ENCODE measurements at places on chromosomes 5 and 9.

DNA sequence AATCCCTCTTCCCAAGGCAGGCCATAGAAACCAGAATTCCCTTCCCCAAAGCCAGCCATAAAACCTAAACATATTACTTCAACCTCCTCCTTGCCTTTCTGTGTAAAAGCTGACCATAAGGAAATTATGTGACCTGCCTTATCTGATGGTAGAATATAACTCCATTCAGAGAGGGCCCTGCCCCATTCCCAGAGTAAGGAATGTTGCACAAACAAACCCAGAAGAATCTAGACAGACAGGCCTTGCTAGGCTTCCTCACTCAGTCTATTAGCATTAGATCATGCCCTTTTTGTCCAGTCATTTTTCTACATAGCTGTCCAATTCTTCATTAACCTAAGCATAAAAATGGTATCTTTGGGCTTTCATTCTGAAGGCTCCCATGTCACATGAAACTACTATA lies 17.8 kb upstream of the IFNB1 start:
- DNase-seq: no peak

GRCh38 chr5:86199287-86199686 lies 418.5 kb upstream of the COX7C start:
- no peak for DNase-seq

DNA sequence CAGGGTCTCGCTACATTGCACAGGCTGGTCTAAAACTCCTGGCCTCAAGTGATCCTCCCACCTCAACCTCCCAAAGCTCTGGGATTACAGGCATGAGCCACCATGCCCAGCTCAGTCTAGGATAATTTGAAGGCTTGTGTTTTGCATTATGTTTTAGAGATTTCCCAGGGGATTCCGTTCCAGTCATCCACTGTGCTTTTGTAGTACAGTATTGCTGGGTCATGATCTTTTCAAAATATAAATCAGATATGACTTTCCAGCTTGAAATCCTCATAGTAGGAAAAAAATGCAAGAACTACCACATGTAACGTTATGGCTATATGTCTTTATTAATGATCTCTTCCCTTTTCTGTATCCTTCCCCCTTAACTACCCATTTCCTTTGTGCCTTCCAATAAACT lies 338.1 kb downstream of the PRELID2 start:
- DNase-seq: no peak

GRCh38 chr9:134991808-134992754 lies 74.4 kb upstream of the FCN1 start:
- DNase-seq: no peak

- no peak for DNase-seq
Observed at GRCh38 chr5:175778951-175779503, 92.4 kb upstream of the CPLX2 start.

- no peak for DNase-seq
Observed at GRCh38 chr9:130213911-130214761, 41.9 kb downstream of the NCS1 start.

DNA sequence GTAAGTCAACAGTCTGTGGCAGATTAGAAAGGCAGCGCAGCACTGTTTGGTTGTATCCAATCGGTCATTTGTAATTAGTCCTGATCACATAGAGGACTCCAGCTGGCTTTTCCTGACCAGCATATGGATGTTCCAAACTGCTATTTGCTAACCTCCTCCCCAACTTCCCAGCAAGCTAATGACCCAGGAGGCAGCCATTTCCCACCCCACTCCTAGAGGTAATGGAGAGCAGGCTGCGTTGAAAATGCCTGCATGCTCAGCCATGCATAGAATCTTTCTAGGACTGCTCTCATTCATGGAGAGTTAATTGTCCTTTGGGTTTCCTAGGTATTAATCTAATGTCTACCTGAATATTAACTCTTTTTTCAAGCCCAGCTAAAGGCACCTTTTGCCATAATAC lies 850.6 kb upstream of the WWC1 start:
- no peak for DNase-seq

GRCh38 chr5:108696951-108697715 lies 50.6 kb upstream of the FER start:
- DNase-seq: no peak

GRCh38 chr9:7097785-7098752 lies 340.3 kb downstream of the KDM4C start:
- no peak for DNase-seq

GRCh38 chr5:150138551-150139265 lies 16.9 kb downstream of the PDGFRB start:
- DNase-seq: no peak

DNA sequence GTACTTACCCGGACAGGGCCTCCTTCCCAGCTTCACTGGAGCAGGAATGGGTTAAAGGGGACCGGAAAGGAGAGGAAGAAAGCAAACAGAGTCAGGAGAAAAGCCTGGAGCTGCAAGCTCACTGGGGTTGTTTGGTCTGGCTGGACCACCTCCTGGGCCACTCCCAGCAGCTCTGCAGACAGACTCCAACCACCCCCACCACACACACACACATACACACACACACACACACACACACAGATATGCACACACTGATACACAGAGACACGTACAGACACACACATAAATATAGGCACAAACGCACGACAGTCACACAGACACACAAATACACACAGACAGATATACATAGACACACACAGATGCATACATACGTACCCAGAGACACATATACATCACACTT lies 34.9 kb upstream of the SYNPO start:
- DNase-seq: no peak

- DNase-seq: no peak
Observed at GRCh38 chr9:109506097-109506712, 8.1 kb upstream of the PTPN3 start.

GRCh38 chr9:79633558-79633957 lies 61.8 kb downstream of the TLE4 start:
- DNase-seq: no peak

- DNase-seq: no peak
Observed at GRCh38 chr5:24226479-24226878, 418.3 kb downstream of the CDH10 start.

DNA sequence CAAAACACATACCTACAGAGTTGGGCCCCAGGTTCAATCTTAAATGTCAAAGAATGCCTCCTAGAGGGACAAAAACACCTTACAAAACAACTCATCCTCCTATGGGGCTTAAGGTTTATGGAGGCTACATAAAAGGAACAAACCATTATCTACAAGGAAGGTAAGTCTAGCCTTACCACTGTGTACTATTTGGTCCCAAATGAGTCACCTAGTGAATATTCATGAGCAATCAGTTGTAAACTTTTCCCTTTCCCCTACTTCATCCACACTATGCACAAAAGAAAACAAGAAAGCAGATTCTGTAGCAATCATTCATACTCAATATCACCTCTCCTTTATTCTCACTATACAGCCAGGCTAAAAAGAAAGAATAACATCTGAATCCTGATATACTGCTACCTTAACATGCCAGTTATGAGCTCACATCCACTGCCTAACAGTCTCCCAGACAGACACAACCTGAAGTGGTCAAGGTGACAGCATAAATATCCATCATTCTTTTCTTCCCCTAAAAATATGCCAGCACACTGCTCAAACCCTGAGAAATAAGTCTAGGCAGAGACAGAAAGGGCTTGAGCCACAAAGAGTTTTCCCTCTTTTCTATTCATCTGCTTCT lies 6.2 kb downstream of the OXCT1 start:
- DNase-seq: no peak

GRCh38 chr9:37970301-37971107 lies 66.6 kb upstream of the SLC25A51 start:
- DNase-seq: no peak

- DNase-seq: no peak
Observed at GRCh38 chr5:27020973-27021372, 17.4 kb downstream of the CDH9 start.

- DNase-seq: peak; percentile 35
Observed at GRCh38 chr5:10355071-10355889, 1.8 kb downstream of the MARCHF6 start.

- DNase-seq: no peak
Observed at GRCh38 chr9:20650313-20650712, 28.0 kb upstream of the MLLT3 start.

- no peak for DNase-seq
Observed at GRCh38 chr9:115413304-115413703, 295.3 kb upstream of the TNC start.

DNA sequence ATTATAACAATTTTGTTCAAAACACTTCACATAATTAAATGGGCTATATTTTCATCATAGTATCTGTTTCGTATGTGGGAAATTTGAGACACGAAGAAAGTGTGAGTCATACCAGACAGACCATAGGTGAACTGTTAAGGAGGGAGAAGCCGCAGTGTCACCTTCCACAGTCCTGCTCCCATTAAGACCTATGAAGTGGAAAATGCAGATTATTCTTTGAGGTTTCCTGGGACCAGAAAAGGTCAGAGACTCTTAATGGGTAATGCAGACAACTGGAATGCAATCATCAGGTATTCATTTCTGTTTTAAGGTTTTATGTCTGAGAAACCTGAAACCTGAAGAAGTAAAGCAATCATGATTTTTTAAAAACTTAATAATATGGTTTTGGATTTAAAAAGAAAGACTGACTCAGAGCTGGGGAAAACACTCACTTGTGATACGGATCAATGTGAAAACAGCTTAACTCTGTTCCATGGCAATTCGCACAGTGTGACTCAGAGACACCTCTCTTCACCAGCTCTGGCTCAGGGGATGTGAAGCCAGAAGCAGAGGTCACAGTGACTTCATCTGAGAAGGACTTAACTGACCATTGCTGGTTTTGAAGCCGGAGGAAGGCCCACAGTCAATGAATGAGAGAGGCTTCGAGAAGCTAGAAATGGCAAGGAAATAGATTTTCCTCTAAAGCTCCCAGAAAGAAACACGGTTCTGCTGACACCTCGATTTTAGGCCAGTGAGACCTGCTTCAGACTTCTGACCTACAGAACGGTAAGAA lies 17.2 kb upstream of the GCNT1 start:
- DNase-seq: peak; percentile 64

GRCh38 chr9:116767219-116767618 lies 80.1 kb downstream of the TRIM32 start:
- DNase-seq: no peak

- no peak for DNase-seq
Observed at GRCh38 chr9:74817281-74817810, 70.4 kb downstream of the TRPM6 start.

- DNase-seq: no peak
Observed at GRCh38 chr9:270657-271237, 56.1 kb downstream of the DOCK8 start.

Data from stimulated activated CD4-positive, alpha-beta T cell treated with anti-CD3 and anti-CD28 coated beads, Interleukin-4, amount 100 ng/mL, for 24 hours (primary cell).